ENCODE measurements at places on chromosomes 3 and 15.

GRCh38 chr15:90889313-90889730 lies 5.0 kb downstream of the FES start:
- DNase-seq: no peak

GRCh38 chr3:188248036-188248561 lies 94.1 kb downstream of the LPP start:
- DNase-seq: no peak

DNA sequence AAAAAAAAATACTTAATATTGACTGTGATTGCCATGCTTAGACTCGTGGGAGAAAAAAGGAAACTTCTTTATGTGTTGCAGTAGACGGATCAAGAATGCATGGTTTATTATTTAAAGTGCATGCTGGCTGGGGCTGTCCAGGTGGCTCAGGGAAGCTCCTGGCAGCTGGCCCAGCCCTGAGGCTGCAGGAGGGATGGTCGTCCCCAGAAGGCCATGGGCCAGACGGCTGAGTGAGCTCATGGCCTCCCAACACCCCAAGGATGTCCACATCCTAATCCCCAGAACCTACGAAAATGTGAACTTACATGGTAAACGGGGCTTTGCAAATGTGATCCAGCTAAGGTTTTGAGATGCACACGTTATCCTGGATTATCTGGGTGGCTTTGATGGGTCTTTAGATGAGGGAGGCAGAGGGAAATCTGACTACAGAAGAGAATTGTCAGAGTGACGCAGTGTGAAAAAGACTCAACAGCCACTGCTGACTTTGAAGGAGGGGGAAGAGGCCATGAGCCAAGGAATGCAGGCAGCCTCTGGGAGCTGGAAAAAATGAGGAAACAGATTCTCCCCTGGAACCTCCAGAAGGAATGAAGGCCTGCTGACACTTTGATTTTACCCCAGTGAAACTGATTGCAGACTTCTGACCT lies 29.8 kb downstream of the ADAMTS17 start:
- no peak for DNase-seq

GRCh38 chr3:152318512-152318911 lies 49.8 kb downstream of the MBNL1 start:
- DNase-seq: no peak

- DNase-seq: no peak
Observed at GRCh38 chr15:91712286-91712685, 141.2 kb upstream of the SLCO3A1 start.

GRCh38 chr15:101615986-101616848 lies 36.0 kb downstream of the TM2D3 start:
- DNase-seq: no peak

- no peak for DNase-seq
Observed at GRCh38 chr3:130779486-130779885, 32.9 kb upstream of the PIK3R4 start.

DNA sequence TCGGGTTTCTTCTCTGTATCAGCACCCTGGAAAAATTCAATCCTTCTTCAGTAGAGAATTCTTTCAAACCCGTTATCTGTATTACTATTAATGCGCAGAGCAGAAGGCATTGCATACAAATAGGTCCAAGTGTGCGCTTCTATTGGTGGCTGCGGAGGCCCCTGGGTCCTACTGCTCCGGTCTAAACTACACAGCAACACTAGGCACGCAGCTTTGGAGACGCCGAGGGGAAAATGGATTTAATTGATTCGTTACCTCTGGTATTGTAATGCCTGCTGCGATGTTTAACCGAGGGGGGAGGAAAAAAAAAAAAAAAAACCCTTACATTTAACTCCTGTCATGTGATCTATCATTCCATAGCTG lies at the start of gene ROBO1:
Gene ROBO1 (minus strand): TSS at position 94 of the 363 bp plus-strand sequence.
- no peak for DNase-seq

DNA sequence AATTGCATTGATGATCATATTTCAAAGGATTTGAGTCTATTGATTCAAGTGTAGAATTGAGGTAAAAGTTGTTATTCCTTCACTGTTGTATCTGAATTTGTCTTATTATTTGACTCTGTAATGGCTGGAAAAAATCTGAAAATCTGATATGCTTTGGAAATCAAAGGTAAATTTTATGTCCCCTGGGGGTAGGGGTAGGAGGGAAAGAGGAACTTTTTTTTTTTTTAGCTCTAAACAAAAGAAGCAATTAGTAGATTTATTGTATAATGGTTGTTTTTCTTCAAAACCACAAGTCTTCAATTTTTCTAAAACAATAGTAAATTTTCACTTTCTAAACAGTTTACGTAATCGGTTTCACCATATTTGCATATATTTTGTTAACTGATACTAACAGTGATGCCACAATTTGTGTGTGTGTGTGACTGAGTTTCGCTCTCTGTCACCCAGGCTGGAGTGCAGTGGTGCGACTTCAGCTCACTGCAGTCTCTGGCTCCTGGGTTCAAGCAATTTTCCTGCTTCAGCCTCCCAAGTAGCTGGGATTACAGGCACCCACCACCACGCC lies 91.7 kb upstream of the GOLGA6L4 start:
- DNase-seq: no peak

GRCh38 chr15:69538379-69538778 lies 85.8 kb downstream of the RPLP1 start:
- DNase-seq: no peak

- no peak for DNase-seq
Observed at GRCh38 chr3:128070898-128071591, 18.8 kb downstream of the SEC61A1 start.
